NCI-H146 (cell line): ENCODE measurements at places on chromosomes 3 and 15.

DNA sequence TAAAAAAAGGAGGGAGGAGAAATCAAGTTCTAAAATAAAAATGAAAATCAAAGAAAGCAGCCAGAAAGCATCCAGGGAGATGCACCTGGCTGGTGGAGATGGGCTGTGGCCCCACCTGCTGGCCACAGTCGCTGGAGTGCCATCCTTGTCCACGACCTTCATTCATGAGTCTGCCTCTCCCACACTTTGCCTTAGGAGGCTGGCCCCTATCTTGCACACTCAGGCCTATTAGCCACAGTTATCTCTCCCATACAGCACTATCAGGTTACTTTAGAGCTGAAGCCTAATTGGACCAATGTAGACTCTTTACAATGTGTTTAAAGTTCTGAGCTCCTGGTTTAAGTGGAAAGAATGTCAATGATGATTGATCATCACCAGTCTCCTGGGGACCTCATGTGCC lies 392.0 kb upstream of the RORA start:
- peak; percentile 70 for DNase-seq

DNA sequence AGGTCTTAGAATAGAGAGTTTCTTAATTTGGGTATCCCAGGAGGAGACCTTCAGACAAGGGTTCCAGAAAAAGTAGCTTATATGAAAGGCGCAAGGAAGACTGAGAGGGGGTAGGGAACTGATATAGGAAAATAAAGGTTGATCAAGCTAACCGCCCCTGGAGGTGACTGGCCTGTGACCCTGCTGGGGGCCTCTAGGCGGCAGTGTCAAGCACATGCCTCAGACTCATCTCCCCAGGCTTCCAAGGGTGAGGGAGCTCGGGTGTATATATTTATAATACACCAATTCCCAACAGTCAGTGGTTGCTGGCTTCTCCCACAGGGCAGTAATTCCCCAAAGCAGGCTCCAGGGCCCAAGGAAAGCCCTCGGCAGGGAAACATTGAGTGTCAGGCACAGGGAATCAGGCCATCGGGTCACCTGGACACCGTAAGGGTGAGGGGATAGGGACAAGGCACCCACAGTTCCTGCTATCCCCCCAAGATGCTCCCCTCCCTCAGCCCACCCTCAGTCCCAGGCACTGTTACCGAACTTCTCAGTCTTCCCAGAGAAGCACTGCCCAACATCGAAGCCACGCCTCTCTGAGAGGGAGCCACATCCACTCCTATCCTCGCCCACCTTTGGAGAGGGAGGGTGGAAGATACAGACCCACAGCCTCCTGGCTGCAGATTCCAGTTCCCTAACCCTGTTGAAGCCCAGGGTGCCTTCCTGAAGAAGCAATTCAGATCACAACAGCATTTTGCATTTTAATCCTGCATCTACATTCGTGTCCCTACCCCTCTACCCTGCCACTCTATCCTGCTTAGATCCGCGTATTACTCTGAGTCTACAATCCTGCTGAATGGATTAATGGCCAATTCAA lies 19.5 kb upstream of the CAV3 start:
- DNase-seq: no peak

GRCh38 chr3:189258261-189258660 lies 86.5 kb downstream of the TPRG1 start:
- DNase-seq: no peak

- peak; percentile 60 for DNase-seq
These were observed 817 bp upstream of the PLXNA1 start for GRCh38 chr3:126982126-126982470.

- no peak for DNase-seq
These were observed 62.8 kb upstream of the HEG1 start for GRCh38 chr3:125118600-125118999.

DNA sequence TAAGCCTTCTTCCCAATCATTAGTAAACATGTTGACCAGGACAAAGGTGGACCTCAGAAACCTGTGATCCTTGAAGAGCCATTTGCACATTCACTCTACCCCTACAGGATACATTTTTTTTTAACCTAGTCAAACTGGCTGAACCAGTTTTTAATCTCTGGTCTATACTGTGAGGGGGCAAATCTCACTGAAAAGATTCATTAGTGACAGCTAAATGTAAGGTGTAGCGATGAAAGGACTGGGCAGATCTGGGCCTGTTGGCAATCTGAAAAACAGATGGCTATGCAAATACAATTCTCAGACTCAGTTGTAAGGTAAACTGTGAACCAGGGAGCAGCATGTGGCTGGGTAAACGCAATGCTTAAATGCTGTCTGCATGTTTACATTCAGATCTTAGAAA lies 75.6 kb upstream of the SNTN start:
- DNase-seq: peak; percentile 87

DNA sequence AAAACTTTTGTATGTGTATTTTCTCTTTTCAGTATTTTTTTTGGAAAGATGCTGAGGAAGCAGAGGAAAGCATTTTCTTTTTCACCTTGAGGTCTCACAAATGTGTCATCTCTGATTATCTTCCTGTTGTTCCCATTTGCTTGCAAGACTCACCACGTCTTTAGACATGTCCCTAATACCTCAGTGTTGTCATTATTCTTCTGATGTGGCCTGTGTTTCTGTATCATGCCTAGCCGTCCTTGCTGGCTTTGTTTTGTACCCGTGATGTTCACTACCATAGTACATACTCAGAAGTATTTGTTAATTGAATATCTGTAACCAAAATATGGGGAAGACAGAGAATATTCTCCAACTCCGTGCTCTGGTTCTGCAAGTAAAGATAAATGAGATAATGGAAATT lies 5.0 kb upstream of the P2RY14 start:
- no peak for DNase-seq

DNA sequence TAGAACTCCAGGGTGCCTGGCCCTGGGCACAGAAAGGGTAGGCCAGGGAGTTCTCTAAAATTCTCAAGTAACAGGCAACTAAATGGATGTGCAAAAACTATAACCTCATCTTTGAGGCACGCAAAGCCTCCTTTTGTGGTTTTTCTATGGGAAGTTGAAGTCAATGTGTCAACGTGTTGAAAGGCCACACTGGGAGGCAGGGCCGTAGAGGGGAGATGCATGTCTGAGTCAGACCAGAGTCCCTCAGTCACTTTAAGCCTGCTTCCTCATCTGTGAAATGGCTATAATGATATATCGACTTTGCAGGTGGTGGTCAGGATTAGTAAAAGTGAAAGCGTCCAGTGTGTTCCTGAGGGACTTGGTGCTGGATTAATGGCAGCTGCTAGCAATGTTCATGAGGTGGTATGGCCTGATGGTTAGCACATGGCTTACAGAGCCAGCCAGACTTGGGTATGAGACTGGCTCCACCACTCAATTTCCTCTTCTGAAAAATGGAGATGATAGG lies 17.0 kb downstream of the TGM5 start:
- DNase-seq: no peak
